Vagina (tissue), 2 donors: ENCODE measurements at places on chromosomes 5 and 9.

- DNase-seq = no peak
Measured at GRCh38 chr5:95823738-95824609, 1.4 kb upstream of the GLRX start.

GRCh38 chr5:163504079-163504931, 1.1 kb upstream of the MAT2B start:
- DNase-seq = no peak

DNA sequence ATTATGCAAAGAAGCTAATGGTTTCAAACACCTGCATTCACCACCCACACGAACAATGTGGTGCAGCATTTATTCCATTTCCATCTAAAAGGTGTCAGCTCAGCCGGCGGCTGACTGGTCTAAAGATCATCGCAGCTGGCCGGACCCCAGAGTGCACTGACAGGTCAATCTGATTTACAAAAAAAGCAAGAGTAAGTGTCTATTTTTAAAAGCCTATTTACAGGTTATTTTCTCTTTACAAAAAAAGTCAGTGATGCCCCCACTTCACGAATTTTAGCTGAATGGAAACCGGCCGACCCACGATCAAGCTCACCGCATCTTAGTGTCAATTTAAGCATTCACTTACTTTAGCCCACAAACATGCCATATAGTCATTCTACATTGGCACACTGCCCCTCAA, 58.3 kb downstream of the SEMA4D start:
- DNase-seq = no peak

DNA sequence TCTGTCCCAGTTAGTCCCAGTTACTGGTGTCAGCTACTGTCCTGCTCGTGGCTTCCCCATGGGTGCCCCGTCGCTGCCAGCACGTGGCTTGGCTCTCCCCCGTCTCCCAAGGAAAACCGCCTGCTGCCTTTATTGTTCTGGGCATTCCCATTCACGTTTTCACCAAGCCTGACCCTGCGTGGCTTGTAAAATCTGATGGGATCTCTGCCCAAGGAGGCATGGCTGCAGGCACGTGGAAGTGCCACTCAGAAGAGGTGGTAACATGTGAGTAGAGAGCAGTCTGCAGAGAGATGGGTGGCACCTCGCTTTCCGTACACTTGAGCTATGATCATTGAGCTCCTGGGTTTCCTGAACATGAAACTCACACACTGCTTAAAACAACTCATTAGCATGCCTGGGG, 429.2 kb upstream of the KLF4 start:
- DNase-seq = no peak

DNA sequence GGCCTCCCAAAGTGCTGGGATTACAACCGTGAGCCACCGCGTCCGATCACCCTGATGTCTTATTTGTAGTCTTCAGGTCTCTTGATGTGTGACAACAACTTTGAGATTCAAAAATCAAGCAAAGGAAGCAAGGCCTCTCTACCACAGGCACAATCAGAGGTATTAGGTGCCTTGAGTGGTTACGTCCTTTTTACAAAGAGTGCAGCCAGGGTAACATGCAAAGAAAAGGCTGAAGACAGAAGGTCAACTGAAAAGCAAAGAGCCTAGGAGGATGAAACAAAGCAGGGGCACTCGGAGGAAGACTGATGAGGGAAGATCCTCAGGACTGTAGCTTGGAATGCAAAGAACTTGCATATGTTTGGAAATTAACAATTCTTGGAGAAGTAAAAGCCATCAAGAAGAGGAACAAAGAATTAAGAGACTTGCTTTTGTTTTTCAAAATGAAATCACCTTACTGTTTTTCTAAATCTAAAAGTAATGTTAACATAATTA, 362.1 kb downstream of the EBF1 start:
- DNase-seq = no peak
